ENCODE measurements at places on chromosomes 2 and 18.

DNA sequence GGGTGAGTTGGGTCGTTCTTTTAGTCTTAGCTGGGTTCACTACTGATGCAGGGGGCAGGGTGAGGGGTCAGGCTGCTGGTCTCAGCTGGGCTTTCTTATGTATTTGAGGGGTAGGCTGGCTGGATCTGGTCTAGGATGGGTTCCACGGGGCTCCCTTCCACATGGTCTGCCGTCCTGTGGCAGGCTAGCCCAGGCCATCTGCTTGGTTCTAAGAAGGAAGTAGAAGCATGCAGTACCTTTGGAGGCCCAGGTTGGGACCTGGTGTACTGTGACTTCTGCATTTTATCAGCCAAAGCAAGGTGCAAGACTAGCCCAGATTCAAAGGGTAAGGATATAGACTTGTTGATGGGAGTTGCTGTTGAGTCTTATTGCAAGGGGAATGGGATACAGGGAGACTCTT is 35.5 kb upstream of the MGAT5 start:
- DNase-seq = no peak

GRCh38 chr2:235544689-235544969 is 50.8 kb downstream of the AGAP1 start:
- DNase-seq = no peak

DNA sequence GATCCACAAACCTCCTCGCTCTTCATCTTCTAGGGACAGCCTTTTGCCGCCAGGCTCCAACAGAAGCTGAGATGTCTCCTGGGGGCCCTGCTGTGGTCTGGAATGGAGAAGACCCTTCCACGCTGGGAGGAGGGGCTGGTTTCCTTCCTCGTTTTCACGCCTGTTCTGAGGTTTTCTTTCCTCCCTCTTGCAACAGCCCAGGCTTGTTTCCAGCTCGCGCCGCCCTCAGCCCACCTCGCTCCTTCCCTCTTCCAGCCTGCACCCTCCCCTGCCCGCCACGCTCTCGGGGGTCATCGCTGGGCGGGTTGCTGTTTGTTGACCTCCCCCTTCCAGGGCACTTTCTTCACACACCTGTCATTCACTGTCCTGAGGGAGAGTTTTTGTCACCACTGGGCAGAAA is 55.4 kb downstream of the VAPA start:
- DNase-seq = no peak

DNA sequence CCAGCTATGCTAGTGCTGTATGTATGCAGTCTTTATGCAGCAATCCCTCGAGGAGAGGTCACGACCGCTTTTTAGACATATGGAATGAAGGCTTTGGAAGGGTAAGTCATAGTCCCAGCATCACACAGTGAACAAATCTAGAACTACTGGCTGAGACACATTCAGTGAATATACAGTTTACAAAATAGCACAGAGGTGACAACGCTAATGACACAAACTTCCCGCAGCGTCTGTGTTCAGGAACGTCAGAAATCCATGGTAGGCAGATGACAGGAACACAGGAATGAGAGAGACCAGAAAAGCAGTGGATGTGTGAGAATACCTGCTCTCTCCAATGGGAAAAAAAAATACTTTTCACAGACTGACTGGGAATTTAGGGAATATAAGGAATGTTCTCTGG is 29.6 kb downstream of the CABYR start:
- DNase-seq = no peak

GRCh38 chr2:190412966-190413365 is 4.8 kb downstream of the MFSD6 start:
- no peak for DNase-seq

DNA sequence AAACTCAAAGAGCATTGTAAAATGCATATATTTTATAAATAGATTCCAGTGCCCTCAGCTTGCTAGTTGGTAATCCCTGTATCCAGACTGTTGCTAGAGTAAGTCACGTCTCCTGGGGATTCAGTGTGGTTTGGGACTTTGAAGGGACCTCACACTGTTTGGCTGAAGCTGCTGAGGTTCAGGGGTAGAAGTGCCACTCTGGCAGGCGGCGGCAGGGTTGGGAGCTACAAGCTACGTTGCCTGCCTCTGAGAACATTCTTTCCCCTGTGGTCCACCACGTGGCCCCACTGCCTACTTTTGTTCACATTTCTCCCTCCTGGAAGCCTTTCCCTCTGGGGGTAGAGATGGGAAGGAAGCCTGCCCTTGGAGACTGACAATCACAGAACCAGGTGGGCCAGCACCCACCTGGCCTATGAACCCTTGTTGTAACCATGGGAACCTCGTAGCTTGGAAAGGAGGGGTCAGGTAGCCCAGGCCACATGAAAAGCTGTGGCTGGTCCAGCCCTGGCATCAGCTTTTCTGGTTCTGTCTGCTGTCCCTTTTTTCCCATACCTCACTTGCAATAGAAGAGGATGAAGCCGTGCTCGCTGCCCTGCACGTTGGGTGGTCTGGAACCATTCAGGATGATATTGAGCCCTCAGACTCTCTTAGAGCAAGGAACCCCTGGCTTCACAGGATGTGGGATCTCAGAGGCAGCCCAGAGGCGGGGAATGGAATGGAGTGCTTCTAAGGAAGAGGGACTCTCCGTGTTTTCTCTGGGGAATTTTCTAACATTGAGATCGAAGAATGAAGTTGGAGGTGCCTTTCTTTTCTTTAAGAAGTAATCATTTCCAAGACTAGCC is 2.9 kb downstream of the RNF144A start:
- DNase-seq = no peak

GRCh38 chr2:35891936-35892335 is 463.6 kb upstream of the CRIM1 start:
- no peak for DNase-seq

DNA sequence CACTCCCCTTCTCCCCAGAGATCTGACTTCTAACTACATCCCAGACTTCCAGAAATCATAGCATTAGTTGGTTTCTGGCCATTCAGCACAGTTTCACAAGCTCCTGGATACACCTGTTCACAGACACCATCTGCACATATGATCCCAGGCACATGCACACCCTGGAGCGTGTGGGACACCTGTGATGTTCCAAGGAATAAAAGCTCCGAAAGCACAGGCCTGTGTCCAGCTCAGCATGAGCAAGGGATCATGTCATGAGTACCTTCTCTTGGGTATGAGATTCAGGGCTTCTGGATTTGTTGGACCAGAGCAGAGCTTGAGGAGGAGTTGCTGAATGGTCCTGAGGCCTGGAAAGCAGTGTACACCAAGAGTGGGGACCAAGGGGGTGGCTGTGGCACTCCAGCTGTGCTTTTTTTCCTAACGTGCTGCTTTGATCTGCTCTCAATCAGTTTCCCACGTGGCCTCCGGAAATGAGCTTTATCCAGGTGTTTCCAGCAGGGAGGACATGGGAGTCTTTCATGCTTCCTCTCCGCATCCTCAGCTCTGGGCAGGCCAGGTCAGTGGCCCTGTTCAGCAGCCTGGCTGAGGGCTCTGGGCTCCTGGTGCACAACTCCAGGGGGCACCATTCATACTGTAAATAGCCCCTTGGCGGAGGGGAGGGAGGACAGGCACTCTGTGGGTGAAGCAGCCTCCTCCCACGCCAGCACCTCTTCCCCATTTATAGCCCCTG is 1.8 kb downstream of the DYSF start:
- DNase-seq = no peak

DNA sequence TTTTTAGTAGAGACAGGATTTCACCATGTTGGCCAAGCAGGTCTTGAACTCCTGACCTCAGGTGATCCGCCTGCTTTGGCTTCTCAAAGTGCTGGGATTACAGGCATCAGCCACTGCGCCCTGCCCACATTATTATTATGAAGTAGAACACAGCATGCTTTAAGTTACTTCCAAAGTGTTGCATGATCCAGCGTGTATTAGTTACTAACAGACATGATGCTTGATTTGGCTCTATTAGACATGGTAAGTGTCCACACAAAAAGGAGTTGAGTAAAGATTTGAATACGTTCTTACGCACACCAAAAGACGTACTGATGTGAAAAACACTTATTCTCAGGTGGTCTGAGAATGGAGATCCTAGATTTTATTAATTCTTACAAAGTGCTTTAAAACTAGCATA is 50.0 kb downstream of the SLC38A11 start:
- DNase-seq = no peak

DNA sequence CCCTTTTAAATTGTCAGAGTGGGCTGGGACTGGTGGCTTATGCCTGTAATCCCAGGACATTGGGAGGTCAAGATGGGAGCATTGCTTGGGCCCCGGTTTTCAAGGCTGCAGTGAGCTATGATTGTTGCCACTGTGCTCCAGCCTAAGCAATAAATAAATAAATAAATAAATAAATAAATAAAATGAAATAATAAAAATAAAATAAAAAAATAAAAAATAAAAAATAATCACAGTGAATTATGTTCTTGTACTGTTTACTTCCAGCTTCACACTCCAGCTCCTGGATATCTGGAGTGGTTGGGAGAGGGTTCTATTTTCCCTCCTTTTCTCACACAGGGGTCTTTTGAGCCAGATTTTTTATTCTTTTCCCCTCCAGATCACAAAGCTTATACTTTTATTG is 26.2 kb upstream of the PNPT1 start:
- no peak for DNase-seq

DNA sequence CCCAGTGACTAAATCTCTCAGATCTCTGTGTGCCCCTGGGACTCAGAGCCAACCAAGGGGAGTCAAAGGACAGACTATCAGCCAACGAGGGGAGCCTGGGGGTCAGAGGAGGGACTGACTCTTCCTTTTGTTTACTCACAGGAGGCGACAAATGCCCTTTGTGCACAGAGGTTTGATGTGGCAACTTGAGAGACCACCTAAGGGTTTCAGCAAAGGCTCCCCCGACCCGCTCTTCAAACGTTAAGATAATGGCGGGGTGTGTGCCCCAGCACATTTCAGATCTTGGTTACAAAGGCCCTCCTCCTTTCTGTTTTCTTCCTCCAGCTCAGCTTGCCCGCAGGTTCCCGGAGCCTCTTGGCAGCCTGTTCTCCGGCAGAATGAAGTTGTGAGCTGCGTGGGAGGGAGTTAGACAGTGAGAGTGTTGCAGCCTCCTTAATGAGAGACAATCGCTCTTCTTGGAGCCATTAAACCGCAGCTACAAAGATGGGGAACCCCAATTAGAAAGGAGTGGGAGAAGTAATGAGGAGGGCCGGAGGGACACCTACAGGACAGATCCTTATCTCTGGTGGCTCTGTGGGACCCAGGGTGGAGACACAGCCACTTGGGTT is 76.2 kb downstream of the KIAA2012 start:
- no peak for DNase-seq

DNA sequence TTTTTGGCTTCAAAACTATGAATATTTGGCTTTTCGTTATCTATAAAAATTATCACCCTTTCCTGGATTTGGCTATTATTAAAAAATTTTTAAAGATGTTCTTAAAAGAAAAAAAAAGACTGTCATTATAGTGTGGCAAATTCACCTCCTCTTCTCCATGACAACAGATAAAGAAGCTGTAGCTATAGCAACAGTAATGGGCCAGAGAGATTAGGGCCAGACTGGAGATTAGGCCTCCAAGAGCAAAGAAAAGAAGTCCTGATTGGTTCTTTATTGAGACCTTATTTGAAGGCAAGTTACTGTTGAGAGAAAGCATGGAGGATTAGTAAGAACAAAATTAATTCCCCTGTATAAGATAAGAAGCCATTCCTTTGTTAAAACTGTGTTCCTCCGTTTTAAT is 812.5 kb downstream of the DCC start:
- DNase-seq = no peak

- DNase-seq = no peak
Measured at GRCh38 chr2:14677039-14677438, 44.5 kb downstream of the LRATD1 start.

GRCh38 chr2:105294844-105295481 is 34.6 kb downstream of the TGFBRAP1 start:
- peak; percentile 36 for DNase-seq

DNA sequence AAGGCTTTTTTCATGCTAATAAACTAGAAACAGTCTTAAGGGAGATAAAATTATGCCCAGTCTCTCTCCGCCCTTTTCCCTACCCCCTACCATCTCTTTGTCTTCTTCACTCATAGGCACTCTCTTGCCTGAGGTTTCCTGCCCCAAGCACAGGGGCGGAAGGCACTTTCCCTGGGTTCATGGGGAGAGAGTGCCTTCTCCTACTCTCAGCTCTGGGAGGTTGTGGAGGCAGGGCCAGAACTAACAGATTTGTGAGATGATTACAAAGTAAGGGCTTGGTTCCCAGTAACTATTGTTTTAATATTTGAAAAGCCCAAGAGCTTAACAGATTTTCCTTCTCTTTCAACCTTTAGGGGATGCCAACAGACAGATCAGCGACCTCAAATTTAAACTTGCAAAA is 26.1 kb upstream of the RBM44 start:
- no peak for DNase-seq

GRCh38 chr2:11093467-11093866 is 61.8 kb upstream of the SLC66A3 start:
- DNase-seq = no peak

DNA sequence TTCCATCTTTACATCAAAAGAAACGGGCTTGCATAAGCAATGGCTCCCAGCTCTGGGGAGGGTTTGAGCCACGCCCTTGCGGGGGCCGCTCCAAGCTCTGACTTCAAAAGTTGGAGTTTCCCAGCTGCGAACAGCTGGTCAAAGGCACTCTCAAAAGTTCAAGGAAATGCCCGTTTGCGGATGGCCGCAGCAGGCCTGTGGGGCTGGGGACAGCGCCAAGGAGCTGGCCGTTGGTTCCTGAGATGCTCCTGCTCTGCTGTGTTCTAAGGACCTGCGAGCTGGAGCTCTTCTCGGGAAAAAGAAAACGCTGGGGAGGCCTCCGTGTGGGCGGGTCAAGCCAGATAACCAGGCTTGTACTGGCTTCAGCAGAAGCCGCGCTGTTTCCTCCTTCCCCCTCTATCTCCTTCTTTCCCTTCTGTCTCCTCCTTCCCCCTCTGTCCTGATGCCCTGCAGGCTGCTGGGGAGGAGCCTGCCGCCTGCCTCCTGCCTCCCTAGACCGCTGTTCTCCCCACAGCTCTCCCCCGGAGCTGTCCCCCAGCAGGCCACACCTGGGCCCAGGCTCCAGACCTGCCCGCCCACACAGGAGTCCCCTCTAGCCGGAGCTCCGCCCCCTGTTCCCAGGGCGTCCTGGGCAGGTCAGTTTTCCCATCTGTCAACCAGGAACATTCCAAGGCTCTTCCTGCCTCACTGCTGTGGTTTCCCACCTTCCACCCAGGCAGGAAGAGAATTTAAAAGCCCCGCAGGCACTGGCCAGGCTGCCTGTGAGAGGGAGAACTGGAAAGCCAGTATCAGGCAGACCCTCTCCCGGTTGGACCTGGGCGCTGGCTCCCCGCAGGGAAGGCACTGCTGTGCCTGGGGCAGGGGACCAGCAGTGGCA is 14.1 kb downstream of the KLF11 start:
- no peak for DNase-seq

DNA sequence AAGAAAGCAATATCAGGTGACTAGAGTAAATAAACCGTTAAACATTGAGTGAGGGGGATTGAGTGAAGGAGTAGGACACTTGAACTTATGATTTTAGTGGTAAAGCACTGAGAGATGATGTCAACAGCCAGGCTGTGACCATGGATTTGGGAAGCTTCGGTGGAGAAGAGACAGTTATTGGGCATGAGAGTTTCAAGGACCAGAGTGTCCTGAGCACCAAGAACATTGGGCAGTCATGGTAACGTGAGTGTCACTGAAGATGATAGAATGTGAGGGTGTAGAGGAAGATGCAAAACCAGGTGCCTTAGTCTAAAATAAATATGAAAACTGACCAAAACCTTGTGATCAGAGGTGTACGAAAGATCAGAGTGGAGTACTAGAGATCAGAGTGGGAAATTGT is 248.1 kb downstream of the ASXL3 start:
- no peak for DNase-seq

GRCh38 chr2:126932966-126933710 is 34.4 kb downstream of the TEX51 start:
- DNase-seq = no peak

Measured in activated CD4-positive, alpha-beta T cell treated with anti-CD3 and anti-CD28 coated beads, Interleukin-2, Interleukin-4, amounts not matched to agents 100 ng/mL and 50 ng/mL, durations not matched to agents 16 hours and 8 hours (primary cell).